Retinal pigment epithelial cell (primary cell): ENCODE measurements at places on chromosomes 3 and 15.

GRCh38 chr3:111539351-111540331 is 2.4 kb upstream of the CD96 start:
- DNase-seq = no peak

- DNase-seq = no peak
Observed at GRCh38 chr15:62902821-62903220, 139.7 kb upstream of the TPM1 start.

- DNase-seq = no peak
Observed at GRCh38 chr3:43041517-43041916, 62.4 kb downstream of the GASK1A start.

- no peak for DNase-seq
Observed at GRCh38 chr3:1092061-1092460, 763 bp upstream of the CNTN6 start.

DNA sequence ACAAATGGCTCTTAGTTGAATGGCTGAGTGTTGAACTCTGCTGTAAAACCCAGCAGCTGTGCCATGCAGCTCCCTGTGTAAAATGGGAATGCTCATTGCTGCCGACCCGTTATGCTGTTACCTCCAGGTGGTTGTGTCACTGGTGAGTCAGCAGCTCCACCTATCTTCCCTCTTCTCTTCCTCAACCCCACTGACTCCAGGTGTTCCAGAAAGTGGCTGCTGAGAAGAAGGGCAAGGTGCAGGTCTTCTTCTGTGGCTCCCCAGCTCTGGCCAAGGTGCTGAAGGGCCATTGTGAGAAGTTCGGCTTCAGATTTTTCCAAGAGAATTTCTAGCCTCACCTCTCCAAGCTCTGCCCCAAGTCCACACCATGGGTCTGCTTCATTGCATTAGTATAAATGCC is 41.9 kb downstream of the NOX5 start:
- DNase-seq = no peak

DNA sequence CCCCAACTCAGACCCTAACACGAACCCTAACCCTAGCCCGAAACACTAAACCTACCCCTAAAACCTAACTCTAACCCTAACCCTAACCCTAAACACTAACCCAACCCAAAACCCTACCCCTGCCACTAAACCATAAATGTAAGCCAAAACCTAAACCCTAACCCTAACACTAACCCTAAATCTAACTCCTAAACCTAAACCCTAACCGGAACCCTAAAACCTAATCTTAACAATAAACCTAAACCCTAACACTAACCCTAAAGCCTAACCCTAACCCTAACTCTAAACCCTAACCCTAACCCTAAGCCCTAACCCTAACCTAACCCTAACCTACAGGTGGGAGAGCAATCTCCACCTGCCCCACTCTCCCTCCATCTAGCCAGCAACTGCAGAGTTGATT is 152.3 kb downstream of the OR4M2 start:
- no peak for DNase-seq

- DNase-seq = no peak
Observed at GRCh38 chr3:187098923-187099512, 40.3 kb downstream of the RPL39L start.

DNA sequence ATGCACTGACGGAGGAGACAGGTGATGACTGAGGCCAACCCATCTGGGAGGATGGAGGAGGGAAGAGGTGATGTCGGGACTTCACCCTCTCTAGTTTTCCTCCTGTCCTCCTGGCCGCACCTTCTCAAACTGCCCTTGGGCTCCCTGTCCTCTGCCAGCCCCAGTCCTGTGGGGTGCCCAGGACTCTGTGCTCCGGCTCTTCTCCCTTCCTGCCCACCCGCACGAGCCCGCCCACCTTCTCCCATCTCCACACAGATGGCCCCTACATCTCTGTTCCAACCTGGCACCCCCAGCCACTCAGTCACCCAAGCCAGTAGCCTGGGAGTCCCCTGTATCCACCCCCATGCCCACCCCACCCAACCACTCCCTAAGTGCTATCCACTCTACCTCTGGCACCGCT is 206.7 kb upstream of the LINGO1 start:
- DNase-seq = no peak

GRCh38 chr3:73610493-73610892 is 14.2 kb downstream of the PDZRN3 start:
- DNase-seq = no peak

DNA sequence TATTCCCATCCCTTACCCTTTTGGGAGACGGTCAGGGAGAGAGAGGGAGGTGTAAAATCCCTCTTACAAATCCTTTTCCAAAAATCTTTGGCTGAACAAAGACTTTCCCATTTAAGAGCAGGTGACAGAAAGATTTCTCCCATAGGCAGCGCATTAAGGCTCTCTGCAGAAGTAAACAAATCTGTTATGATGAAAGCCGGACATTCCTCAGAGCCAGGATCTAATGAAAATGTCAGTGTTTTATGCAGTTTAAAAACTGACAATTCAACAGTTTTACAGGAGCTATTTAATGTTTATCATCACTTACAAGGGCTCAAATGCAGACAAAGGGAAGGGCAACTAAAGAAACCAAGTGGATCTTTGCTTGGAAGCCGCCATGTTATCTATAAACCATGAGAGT is 108.3 kb upstream of the WNT5A start:
- no peak for DNase-seq

- no peak for DNase-seq
Observed at GRCh38 chr3:12966847-12967605, 106.2 kb downstream of the IQSEC1 start.

- no peak for DNase-seq
Observed at GRCh38 chr3:183830187-183830586, 4.8 kb upstream of the MAP6D1 start.

DNA sequence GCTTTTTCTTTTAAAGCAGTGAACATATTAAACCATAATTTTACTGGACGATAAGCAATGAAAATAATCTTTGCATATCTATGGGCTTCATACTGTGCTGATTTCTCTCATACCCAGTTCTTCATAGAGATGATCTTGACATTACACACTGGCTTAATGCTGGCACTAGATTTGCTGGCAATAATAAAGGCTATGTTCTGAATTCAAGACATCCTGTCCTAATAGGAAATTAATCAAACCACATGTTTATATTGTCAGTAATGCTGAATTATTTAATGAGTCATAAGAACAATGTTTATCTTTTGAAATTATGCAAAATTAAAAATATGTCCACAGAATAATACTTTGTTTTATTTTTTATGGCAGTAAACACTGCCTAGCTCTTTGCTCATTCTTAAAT is 643.2 kb downstream of the OTOL1 start:
- no peak for DNase-seq

GRCh38 chr15:68829068-68829467 is 8.4 kb upstream of the ANP32A start:
- DNase-seq = no peak

DNA sequence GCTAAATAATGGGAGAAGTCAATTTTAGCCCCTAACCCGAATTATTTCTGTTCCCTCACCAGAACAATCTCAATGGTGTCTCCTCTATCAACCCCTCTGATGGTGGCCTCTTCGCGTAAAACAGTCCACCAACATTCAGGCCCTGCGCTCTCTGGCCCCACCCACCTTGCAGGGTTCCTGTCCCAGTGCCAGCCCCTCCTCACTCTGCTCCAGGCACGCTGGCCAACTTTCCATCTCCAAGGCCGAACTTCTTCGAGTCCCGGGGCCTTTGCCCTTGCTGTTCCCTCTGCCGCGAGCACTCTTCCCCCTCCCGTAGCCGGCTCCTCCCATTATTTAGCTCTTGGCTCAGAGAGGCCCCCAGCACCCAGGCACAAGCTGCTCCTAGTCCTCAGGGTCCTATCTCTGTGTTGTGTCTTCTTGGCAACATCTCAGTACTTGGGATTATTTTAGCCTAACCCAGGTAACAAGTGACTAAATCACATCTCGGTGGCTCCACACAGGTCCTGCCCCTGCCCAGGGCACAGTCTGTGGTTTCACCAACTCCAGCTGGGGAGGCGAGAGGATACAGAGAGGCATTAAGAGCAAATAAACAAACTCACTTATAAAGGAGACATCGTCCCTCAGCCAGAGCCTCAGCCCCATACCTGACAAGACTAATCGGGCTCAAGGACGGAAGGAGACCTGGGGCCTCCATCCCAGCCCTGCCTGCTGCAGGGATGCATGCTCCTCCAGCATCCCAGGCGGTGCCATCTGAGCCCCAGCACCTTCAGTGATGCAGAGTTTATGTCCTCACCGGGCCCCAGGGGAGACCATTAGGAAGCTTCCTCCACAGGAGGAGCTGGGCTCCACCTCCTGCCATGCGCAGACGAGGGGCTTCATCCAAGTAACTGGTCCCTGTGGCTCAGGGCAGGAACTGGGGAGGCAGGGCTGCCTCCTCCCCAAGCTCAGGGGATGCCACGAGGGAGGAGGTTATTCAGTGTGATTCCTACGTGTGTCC is 19.7 kb upstream of the IQSEC1 start:
- no peak for DNase-seq

GRCh38 chr3:160709477-160710182 is 32.7 kb downstream of the ARL14 start:
- DNase-seq = no peak

- DNase-seq = no peak
Observed at GRCh38 chr3:98901119-98901391, 440 bp downstream of the DCBLD2 start.

DNA sequence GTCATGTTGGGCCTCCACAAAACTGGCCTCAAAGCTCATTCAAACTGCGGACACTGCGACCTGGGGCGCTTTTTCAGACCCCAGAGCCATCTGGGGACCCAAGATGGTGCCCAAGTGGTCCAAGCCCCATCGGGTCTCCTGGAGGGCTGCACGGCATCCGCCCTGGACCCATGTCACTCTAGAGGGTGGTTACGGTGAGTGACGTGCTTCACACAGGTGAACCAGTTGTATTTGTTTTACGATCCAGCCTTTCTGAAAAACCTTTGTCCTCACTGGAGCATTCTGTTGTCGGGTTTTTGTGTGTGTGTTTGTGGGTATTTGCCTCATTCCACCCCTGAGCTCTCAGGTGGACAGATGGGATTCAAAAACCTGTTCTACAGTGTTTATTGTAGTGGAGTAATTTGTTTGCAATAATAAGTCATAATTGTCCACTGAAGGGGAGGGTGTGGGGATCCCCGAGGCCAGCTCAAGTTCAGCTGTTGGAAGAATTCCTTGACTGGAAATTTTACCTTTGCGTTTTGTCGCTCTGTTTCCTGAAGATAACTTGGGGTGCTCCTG is 1.9 kb downstream of the SLC51A start:
- DNase-seq = no peak

DNA sequence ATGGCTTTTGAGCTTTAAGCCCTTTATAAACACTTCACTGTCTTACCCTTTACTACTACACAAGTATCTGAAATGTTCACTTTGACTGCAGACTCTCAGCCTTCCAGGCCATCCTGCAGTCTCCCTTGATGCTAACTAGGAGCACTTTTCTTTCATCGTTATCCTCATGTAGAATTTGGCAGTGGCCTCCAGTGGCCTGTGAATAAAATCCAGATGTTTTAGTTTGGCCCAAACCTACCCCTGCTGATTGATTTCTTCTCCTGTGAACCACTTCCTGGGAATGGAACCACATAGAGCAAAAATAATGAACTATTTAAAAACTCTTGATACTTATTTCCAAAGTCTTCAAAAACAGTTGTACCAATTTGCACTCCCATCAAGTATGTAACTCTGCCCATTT is 271.9 kb downstream of the FEZF2 start:
- DNase-seq = no peak

GRCh38 chr3:66729687-66730393 is 229.0 kb upstream of the LRIG1 start:
- no peak for DNase-seq

DNA sequence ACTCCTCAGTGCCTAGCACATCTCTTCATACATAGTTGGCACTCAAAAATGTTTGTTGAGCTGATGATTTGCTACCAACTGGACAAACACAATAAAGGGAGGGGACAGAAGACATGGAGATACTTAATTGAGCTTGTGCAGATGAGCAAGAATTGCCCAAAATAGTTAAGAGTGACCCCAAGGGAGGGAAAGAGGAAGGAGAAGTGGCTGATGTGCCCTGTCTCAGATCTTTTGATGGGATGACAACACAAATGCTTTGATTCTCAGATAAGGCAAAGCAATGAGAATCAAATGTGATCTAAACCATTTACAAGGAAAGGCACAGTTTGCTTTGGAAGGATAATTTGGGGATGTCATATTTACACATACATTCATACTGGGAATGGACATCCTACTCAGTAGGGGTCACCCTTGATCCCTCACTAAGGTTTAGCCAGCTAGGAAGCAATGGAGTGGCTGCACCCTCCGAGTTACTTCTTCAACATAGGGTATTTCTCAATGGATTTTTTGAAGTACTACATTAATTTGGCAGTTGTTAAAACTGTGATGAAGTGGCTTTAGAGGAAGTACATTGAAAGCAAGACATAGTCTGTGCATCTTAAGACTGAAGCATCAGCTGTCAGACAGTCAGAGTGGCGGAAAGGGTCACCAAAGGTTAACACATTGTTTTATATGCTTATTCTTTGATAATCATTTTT is 21.9 kb upstream of the SSR3 start:
- no peak for DNase-seq

DNA sequence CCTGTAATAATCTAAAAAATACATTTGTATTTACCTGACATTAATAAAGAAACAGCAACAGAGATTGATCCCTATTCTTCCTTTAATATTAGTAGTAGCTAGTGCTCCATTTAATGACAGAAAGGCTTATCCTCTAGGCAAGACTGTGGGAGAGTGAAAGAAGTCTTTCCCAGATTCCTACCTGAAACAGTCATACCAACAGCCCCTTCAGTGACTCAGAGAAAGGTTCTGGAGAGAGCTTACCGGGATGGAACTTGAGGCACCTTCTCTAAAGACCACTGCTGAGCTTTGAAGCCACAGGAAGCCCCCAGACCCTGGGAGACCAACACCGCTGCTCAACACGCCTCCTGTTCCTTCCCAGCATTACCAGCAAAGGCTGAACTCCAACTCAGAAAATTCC is 66.9 kb upstream of the FGF12 start:
- DNase-seq = no peak

DNA sequence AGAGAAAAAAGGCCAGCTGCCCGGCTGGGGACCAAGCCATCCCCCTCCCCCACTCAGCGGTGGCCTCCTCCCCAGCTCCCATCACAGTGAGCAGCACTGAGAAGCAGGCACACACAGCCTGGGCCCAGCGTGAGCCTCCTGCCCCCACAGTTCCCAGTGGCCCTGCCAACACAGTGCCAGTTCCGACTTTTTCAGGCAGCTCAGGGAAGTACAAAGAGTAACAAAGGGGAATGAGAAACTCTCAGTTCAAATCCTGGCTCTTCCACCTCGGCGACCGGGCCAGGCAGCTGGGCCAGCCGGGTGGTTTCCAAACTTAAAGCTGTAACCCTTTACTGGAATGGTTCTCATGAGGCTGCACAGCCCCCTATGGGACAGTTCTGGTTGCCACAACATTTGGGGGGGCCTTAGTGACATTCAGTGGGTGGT is 18.5 kb downstream of the TNK2 start:
- no peak for DNase-seq

- no peak for DNase-seq
Observed at GRCh38 chr3:176714034-176714433, 483.2 kb downstream of the TBL1XR1 start.

GRCh38 chr3:66441129-66441528 is 59.7 kb downstream of the LRIG1 start:
- DNase-seq = no peak
